ENCODE measurements at places on chromosomes 11 and 22.

GRCh38 chr22:20066617-20067383, 13.2 kb upstream of the DGCR8 start:
- no peaks in the 10 kb centered on the region for H3K4me1 ChIP-seq
- H3K27ac ChIP-seq = no peak overlapping the region
- peaks cover 30% of the 10 kb centered on the region for H3K36me3 ChIP-seq
- no peak overlapping the region for H3K4me3 ChIP-seq
- no peaks in the 10 kb centered on the region for H3K27me3 ChIP-seq

DNA sequence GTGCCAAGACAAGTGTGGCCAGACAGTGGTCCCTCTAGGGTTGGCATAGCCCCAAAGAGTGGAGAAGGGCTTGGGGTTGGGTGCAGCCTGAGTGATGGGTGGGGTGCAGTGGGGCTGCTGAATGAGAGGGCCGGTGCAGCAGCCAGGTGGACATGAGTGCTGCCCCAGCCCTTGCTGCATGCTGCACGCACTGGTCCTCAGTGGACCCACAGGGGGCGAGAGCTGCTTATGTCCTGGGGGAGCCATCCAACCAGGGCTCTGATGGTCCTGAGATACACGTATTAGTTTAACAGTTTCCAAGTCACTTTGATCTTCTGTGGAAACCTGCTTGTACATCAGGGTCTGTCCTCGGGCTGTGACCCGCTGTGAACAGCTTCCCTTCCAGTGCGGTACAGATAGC, 23.9 kb upstream of the ACR start:
- H3K27me3 ChIP-seq = no peaks in the 10 kb centered on the region
- H3K27ac ChIP-seq = no peak overlapping the region
- no peaks in the 10 kb centered on the region for H3K4me1 ChIP-seq
- no peak overlapping the region for H3K4me3 ChIP-seq
- H3K36me3 ChIP-seq = no peaks in the 10 kb centered on the region
- DNase-seq = no peak

- H3K27me3 ChIP-seq = no peaks in the 10 kb centered on the region
- no peaks in the 10 kb centered on the region for H3K4me1 ChIP-seq
- H3K36me3 ChIP-seq = no peaks in the 10 kb centered on the region
- DNase-seq = no peak
- H3K4me3 ChIP-seq = no peak overlapping the region
Observed at GRCh38 chr11:86706338-86707131, 34.1 kb upstream of the ME3 start.

GRCh38 chr11:64665411-64665821, 57.6 kb downstream of the NRXN2 start:
- H3K27ac ChIP-seq = no peak overlapping the region
- no peak for DNase-seq
- H3K36me3 ChIP-seq = no peaks in the 10 kb centered on the region
- H3K4me3 ChIP-seq = no peak overlapping the region
- peaks cover 7% of the 10 kb centered on the region for H3K27me3 ChIP-seq
- no peaks in the 10 kb centered on the region for H3K4me1 ChIP-seq

- no peaks in the 10 kb centered on the region for H3K36me3 ChIP-seq
- no peak overlapping the region for H3K27ac ChIP-seq
- no peak overlapping the region for H3K4me3 ChIP-seq
Observed at GRCh38 chr11:75031771-75032549, 43.2 kb downstream of the NEU3 start.

DNA sequence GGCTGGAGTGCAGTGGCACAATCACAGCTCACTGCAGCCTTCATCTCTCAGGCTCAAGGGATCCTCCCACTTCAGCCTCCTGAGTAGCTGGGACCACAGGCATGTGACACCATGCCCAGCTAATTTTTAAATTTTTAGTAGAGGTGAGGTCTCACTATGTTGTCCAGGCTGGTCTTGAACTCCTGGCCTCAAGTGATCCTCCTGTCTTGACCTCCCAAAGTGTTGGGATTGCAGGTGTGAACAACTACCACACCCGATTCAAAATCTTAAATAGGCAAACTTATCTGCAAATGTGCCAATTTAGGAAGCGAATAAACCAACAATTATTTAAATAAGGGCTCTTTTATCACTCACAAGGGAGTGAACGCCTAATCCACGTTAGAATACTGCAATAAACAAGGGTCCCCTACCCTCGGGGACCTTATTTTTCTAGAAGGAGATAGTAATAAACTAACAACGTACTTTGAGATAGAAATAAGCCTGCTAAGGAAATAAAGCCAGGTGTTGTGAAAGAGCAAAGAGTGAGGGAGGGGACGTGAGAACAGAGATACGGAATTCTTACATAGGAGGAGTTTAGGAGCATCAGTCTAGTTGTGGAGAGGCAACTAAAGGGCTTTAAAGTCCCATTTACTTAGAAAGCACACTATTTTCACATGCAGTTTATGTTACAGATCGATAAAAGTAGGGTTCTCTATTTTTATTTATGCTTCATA, 3.0 kb upstream of the WEE1 start:
- H3K36me3 ChIP-seq = no peaks in the 10 kb centered on the region
- peaks cover 6% of the 10 kb centered on the region for H3K4me1 ChIP-seq
- H3K27me3 ChIP-seq = no peaks in the 10 kb centered on the region
- H3K27ac ChIP-seq = no peak overlapping the region
- no peak for DNase-seq
- no peak overlapping the region for H3K4me3 ChIP-seq
